Smooth muscle cell of bladder (primary cell): ENCODE measurements at places on chromosomes 12 and 14. TPM values are rescaled to one million over a fixed set of nuclear protein-coding genes. Genes with fewer than 3 reads are reported as not detected.

Gene IFNG-AS1
- total RNA-seq, result not detected in 2 replicates

Gene CNTN1
- total RNA-seq, result 0.28 and 0.65 TPM in 2 replicates

Gene NFE2
- total RNA-seq, result 0.18 and 0.28 TPM in 2 replicates

Gene GLI1
- total RNA-seq, result 0.18 and 0.71 TPM in 2 replicates

Gene RNASE3
- not detected in 2 replicates for total RNA-seq

Gene KCNC2
- total RNA-seq, result not detected in 2 replicates

Gene TCL1B
- not detected in 2 replicates for total RNA-seq

Gene ARPC3
- total RNA-seq, result 209 and 214 TPM in 2 replicates

Gene KIF5A
- total RNA-seq, result 0.09 and 0.14 TPM in 2 replicates

Gene KRT8
- 6.7 and 13.4 TPM in 2 replicates for total RNA-seq

Gene C12orf60
- total RNA-seq, result 0.57 and 0.74 TPM in 2 replicates

Gene TAS2R43
- total RNA-seq, result 1.3 TPM in 1 of 2 replicates, not detected in the other

Gene GUCY2C
- total RNA-seq, result not detected in 2 replicates

Gene CLBA1
- 6.0 and 7.1 TPM in 2 replicates for total RNA-seq

Gene CD4
- 0.28 and 0.43 TPM in 2 replicates for total RNA-seq

Gene OLR1
- 0.92 and 3.1 TPM in 2 replicates for total RNA-seq

Gene CLEC6A
- total RNA-seq, result not detected in 2 replicates

Gene DPPA3
- not detected in 2 replicates for total RNA-seq

Gene ALDH2
- total RNA-seq, result 122 and 163 TPM in 2 replicates

Gene ASCL1
- total RNA-seq, result not detected in 2 replicates

Gene SALL2
- 1.7 and 4.0 TPM in 2 replicates for total RNA-seq

Gene TEX22
- 0.37 and 0.43 TPM in 2 replicates for total RNA-seq

Gene APOF
- not detected in 2 replicates for total RNA-seq

Gene REP15
- 0.43 and 1.2 TPM in 2 replicates for total RNA-seq

Gene HOXC4
- 0.09 and 0.14 TPM in 2 replicates for total RNA-seq

Gene SEL1L
- 114 and 127 TPM in 2 replicates for total RNA-seq

Gene PARP11
- 3.7 and 4.0 TPM in 2 replicates for total RNA-seq

Gene CLEC4E
- not detected in 2 replicates for total RNA-seq

Gene TOMM20L
- total RNA-seq, result not detected in 2 replicates

Gene KRT1
- not detected in 2 replicates for total RNA-seq

Gene SLC25A21
- total RNA-seq, result 0.57 and 1.2 TPM in 2 replicates

Gene PTGER2
- total RNA-seq, result 6.6 and 8.4 TPM in 2 replicates

Gene NDUFA12
- 87.1 and 95.3 TPM in 2 replicates for total RNA-seq

Gene KLHL33
- total RNA-seq, result 0.14 and 0.18 TPM in 2 replicates

Gene WASHC3
- total RNA-seq, result 91.2 and 114 TPM in 2 replicates

Gene IQSEC3
- 1.4 and 1.6 TPM in 2 replicates for total RNA-seq

Gene CMA1
- not detected in 2 replicates for total RNA-seq

Gene CAPZA3
- 0.14 TPM in 1 of 2 replicates, not detected in the other for total RNA-seq

Gene LTBR
- total RNA-seq, result 52.3 and 71.6 TPM in 2 replicates

Gene SLC35F4
- total RNA-seq, result 0.28 TPM in 1 of 2 replicates, not detected in the other

Gene KRT83
- 0.14 TPM in 1 of 2 replicates, not detected in the other for total RNA-seq

Gene ACSS3
- 14.5 and 22.3 TPM in 2 replicates for total RNA-seq

Gene TMEM229B
- 0.57 and 1.0 TPM in 2 replicates for total RNA-seq

Gene KCNMB4
- total RNA-seq, result 0.14 and 1.8 TPM in 2 replicates

Gene LRP1-AS
- not detected in 2 replicates for total RNA-seq

Gene KRT82
- total RNA-seq, result not detected in 2 replicates

Gene IRF2BPL
- 29.7 and 33.4 TPM in 2 replicates for total RNA-seq

Gene TMEM30B
- 0.14 and 0.28 TPM in 2 replicates for total RNA-seq
